ENCODE measurements at places on chromosomes 7 and 10.

- no peak for DNase-seq
These were observed 303.9 kb downstream of the OTUD1 start for GRCh38 chr10:23742807-23743206.

DNA sequence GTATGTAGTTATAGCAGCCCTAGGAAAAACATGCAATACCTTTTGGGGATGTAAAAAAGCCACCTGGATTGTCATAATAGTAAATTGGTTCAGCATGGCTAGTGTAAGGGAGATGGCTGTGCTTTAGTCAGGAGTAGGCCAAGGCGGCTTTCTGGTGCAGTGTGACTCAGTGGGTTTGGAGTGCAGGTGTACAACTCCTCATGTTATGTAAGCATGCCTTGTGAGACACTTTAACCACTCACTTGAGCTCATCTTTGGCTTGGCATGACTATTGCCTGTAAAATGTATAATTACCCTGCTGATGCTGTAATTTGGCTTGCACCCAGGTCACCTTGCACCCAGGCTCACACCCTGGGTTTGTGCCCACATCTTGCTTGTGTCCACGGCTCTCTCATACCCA is 239.2 kb upstream of the GLI3 start:
- DNase-seq = no peak

DNA sequence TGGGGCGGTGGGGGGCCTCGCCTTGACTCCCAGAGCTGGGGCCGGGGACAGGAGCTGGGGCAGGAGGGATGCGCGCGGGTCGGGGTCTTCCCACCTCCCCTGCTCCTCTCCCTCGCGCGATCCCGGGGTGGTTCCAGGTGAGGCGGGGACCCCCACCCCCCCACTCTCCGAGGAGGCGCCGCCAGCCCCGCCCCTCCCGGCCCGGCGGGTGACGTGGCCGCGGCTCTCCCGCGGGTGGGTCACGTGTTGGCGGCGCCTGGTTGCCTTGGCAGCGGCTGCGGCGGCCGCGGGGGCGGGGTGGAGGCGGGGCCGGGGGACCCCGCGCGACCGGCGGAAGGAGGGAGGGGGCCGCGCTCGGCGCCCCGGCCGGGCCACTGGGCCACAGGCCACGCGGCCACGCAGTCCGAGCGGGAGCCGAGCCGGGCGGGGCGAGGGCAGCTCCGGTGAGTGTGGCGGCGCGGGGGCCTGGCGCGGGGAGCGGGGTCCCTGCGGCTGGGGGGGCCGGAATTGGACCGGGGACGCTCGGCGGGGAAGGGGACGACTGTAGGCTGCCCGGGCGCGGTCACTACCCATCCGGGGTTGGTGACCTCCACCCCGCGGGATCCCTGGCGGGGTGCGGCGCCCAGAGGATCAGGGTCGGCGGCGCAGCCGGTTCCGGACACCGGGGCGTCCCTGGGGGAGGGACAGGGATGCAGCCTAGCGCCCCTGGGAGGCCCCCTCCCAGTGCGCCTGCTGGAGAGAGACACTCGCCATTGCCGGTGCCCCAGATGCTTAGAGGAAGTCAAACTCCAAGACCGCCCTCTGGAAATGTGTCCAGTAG is at the start of gene ORAI2:
Gene ORAI2, plus strand, starts transcription at position 357 of the 820 bp plus-strand sequence. CDS start 5,382 bp downstream, outside the sequence.
- peak; percentile 74 for DNase-seq

DNA sequence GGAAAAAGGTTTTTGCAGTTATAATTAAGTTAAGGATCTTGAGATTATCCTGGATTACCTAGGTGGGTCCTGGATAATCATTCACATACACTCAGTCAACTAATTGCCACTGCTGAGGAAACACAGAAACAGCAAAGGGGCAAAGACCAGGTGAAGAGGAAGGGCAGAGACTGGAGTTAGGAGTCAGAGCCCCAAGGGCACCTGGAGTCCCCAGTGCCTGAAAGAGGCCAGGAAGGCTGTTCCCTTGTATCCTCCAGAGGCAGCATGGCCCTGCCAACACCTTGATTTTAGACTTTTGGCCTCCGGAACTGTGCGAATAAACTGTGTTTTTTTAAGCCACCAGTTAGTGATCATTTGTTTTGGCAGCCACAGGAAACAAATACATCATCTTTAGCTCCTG is 24.6 kb downstream of the PRR15 start:
- no peak for DNase-seq

GRCh38 chr7:25385506-25386136 is 157.3 kb upstream of the NPVF start:
- DNase-seq = no peak

- DNase-seq = no peak
These were observed 10.3 kb upstream of the INSIG1 start for GRCh38 chr7:155287284-155287935.

DNA sequence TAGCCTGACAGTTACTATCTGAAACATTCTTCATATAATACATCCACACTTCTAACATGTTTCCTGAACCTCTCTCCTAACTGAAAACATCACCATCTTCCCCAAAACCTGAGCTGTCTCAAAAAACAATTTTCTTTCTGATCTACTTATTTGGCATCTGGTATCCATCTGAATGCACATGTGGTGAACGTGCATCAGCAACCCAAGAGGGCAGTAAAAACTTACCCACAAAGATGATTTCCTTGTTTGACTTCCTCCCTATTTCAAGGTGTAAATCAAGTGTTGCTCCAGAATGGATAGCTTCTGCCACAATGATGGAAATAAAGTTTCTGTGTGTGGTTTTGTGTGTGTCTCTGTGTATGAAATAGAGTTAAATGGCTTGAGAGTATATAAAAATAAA is 500.4 kb downstream of the MAGI2 start:
- DNase-seq = no peak

GRCh38 chr7:83579740-83580139 is 69.2 kb downstream of the SEMA3E start:
- no peak for DNase-seq

- no peak for DNase-seq
These were observed 595.0 kb downstream of the ARL4A start for GRCh38 chr7:13282377-13282980.

- no peak for DNase-seq
These were observed 260.3 kb upstream of the RNF32 start for GRCh38 chr7:156380261-156380660.

DNA sequence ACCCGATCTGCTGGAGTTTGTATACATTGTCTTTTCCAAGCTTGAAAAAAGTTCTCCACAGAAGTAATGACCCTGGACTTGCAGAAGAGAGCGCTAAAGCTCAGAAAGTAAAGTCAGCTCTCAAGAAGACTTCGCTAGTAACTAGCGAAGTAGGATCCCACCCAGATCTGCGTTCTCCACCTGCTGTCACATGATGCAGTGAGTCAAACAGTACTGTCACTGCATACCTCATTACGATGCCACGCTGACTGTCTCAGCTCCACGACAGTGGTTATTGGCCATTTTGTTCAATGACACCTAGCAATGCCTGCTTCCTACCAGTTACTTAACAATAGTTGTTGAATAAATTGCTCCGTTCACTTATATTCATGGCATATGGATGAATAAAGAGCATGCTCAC is 29.7 kb upstream of the SEC61G start:
- peak; percentile 74 for DNase-seq

DNA sequence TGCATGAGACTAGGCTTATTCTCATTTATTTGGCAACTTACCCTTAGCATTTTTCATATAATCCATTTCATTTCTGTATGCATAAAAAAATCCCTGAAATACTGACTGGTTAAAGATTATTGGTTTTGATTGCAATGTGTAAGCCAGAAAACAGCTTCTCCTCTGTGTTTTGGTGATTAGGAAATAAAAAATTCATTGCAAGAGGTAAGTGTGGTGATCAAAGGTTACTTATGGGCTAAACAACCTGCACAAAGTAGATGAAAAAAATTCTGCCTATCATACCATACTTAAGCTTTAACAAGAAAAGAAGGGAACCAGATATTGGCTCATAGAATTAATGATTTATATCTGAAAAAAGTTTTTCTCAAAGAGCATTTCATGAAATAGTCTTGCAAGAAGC is 64.0 kb upstream of the TMEM168 start:
- no peak for DNase-seq

GRCh38 chr10:48769706-48770435 is 85.2 kb downstream of the WDFY4 start:
- no peak for DNase-seq

- DNase-seq = no peak
These were observed 42.2 kb upstream of the GRB10 start for GRCh38 chr7:50824882-50825281.

GRCh38 chr7:123131140-123131539 is 68.6 kb downstream of the SLC13A1 start:
- DNase-seq = no peak

GRCh38 chr10:22620929-22621328 is 93.4 kb downstream of the PIP4K2A start:
- DNase-seq = no peak

DNA sequence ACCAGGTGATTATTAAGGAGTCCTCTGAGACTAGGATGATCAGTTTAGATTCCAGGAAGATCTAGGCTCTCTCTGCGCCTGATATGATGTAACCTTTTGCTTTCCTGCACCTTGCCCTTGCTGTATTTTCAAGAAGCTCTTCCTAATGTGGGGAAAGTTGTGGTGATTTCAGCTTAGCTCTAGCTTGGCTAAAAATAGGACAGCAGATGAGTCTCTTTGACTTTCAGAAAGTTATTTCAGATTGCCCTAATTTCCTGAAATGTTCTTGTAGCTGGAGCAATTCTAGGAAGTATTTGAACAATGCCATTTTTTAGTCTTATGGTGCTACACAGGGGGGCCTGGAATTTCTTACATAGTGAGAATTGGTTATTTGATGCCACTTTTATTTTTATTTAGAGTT is 3.8 kb downstream of the LCOR start:
- no peak for DNase-seq

DNA sequence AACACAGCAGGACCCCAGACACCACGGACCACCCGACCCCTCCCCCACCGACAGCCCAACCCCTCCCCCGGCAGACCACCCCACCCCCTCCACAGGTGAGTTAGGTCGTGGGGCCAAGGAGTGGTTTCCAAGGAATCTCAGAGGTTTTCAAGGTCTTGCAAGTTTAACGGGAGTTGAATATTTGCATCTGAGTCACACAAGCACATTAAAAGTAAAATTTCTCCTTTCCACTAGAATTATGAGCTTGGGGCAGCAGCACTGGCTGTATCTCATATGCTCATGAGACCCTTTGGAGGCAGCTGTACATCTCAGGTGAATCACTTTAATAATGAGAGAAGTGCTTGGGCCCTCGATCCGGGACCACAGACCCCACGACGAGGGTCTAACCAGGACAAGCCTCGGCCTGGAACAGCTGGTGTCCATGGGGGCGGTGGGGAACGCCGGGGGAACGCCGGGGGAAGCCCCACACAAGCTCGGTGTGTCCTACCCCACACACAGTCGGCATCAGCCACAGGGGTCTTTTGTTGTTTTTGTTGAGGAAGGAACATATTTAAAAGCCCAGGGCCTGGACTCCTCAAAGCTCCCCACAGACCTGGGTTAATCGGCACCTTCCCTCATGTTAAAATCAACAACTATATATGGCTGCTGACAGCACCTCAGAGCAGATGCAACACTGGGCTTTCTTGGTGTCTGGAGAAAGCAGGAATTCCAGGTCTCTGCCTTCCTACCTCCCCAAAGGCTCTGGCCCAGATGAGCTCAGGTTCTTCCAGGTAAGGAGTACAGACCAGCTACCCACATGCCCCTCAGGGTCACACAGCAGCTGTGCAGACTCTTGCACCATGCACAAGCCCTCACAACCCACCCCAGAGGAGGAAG is 130.3 kb downstream of the DIP2C start:
- no peak for DNase-seq

DNA sequence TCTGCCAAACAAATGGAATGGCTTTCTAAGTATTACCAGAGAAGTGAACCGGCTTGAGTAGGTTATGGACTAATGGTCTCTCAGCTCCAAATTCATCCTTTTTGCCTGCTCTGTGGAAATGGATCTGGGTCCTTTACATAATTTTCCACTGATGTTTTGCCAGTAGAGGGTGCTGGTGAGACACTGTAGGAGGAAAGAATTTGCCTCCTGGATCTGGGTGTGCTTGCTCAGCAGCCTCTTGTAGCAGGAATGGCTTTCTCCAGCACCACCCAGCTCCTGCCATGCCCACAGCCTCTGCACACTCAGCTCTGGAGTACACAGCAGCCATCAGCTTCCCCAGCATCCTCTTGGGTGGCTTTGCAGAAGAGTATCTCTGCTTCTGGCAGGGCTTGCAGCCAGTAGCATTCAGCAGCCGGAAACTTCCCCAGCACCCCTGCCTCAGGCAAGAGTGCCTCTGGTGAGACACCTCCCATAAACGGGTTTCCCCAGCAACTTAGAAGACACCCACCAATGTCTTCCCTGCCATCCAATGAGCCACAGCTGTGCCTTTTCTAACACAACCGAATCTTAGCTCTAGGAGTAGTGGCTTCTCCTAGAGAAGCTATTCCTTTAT is 235.0 kb upstream of the PLPP4 start:
- no peak for DNase-seq

DNA sequence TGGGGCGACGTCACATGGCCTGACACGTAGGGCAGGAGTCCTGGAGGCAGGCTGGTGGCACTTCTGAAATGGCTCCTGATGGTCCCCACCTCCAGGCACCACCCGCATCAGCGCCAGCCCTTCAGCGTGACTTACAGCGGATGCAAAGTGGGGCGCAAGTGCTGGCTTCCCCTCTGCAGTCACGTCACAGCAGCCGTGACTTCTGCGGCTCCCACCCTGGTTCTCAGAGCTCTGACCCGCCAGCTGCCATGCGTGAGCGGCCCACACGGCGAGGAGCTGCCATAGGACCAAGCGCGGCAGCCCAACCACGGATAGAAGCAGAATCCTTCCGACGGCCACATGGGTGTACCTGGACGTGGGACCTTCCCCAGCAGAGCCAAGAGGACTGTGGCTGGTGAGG is 159.0 kb downstream of the ELFN1 start:
- DNase-seq = no peak

GRCh38 chr10:69362471-69362954 is 54.2 kb downstream of the TACR2 start:
- DNase-seq = no peak

GRCh38 chr10:116209781-116210180 is 63.2 kb downstream of the GFRA1 start:
- DNase-seq = no peak

DNA sequence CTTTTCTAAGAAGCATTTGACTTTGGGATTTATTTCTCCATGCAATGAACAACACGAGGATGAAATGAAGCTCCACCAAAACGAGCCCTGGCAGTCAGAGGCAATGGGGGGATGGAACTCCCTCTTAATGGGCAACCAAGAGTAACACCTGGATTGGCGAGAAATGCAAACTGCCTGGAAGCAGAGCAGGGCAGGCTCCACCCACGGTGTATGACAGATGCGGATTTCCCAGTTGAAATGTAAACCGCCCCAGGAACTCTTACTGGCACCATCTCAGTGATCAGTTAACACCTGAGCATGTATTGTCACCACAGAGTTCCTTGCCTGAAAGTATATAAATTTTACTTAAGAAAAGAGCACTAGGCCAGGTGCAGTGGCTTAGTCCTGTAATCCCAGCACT is 47.3 kb upstream of the AUTS2 start:
- DNase-seq = no peak

DNA sequence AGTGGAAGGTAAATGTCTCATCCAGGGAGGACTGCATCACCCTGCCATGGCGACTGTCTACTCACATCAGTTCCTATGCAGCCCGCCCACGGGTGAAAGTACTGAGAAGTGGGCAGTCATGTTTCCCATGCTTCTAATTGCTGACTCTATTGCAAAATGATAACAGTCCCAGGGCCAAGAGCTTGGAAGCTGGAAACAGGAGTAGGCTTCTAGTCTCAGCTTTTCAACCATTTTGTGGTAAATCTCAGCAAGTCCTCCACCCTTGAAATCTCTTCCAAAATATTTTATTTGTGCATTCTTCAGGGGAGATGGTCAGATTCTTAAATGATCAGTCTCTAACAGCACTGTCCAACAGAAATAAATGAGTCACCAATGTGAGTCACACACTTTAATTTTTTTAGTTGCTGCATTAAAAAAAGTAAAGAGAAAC is 48.1 kb upstream of the TARP start:
- DNase-seq = no peak

Measured in NCI-H1436 (cell line).